ENCODE measurements at places on chromosomes 2 and 18. TPM values are rescaled to one million over a fixed set of nuclear protein-coding genes. Genes with fewer than 3 reads are reported as not detected.
A peak's percentile ranks its signal among the peaks of the same experiment; 100 is the strongest.

DNA sequence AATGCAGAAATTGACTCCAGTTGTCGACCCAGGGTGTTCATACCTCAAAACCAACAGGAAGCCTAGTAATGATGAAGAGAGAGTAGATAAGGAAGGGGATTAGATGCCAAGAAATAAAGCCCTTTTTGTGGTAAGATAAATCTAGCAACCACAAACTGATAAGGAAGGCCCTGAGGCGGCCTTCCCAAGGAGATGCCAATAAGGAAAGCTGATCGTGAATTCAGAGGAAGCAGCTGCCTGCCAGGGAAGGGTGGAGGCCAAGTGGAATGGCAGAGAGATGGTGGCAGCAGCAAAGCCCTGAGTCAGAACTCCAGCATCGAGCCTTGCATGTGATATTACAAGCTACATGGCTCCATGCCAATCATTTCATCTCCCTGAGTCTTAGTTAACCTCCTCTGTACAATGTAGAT, 126.3 kb downstream of the IRS1 start:
- no peaks in the 10 kb centered on the region for H3K27me3 ChIP-seq
- peak; percentile 68 for DNase-seq
- H3K4me1 ChIP-seq, result peaks cover 37% of the 10 kb centered on the region
- no peak overlapping the region for H3K4me3 ChIP-seq
- no peaks in the 10 kb centered on the region for H3K36me3 ChIP-seq

DNA sequence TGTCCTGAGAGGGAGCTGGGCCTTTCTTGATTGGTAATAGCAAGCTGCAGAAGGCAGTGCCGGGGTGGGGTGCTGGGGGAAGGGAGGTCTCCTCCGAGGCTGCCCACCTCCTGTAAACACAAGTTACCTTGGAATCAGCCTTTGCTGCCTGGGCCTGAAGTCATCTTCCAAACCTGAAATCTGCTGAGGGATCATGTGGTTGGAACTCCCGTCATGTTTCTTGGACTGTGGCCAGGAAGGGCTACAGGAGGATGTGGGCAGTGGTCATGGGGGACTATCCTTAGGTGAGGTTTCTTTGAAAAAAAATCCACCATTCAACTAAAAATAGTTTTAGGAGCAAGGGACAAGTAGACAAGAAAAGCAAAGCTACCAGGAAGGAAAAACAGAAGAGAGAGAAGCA, 74.2 kb downstream of the CDK15 start:
- no peak overlapping the region for H3K27ac ChIP-seq
- H3K4me1 ChIP-seq, result peaks cover 19% of the 10 kb centered on the region
- DNase-seq, result no peak
- no peaks in the 10 kb centered on the region for H3K27me3 ChIP-seq
- no peak overlapping the region for H3K4me3 ChIP-seq

DNA sequence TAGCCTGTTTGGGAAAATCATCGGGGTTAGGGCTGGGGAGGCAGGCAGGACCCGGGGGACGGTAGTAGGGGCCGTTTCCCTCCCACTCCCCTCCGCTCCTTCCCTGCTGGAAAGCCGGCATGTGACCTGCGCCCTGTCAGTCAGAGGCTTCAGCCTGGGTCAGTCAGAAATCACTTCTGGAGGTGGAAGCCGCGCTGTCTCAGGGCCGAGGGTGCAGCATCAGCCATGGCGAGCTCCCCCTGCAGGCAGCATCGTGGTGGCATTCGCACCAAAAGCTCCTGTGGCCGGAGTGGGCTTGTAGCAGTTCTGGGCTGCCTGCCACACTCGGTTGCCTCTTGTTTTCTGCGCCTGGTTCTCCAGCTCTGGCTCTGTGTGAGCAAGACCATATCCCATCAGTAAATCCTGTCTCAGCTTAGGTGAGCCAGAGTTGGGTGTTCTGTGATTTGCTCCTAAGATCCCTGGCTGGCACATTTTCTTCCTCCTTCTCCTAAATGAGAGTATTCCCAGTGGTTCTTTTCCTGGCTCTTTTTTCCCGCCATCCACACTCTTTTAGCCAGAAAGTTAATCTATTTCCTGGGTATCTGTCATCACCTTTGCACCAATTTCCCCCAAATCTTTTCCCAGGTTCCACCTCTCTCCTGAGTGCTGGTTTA, 123.9 kb upstream of the CD302 start:
- H3K4me3 ChIP-seq, result no peak overlapping the region
- peak; percentile 78 for DNase-seq
- no peak overlapping the region for H3K27ac ChIP-seq
- no peaks in the 10 kb centered on the region for H3K36me3 ChIP-seq
- H3K4me1 ChIP-seq, result peaks cover 7% of the 10 kb centered on the region
- H3K27me3 ChIP-seq, result no peaks in the 10 kb centered on the region

DNA sequence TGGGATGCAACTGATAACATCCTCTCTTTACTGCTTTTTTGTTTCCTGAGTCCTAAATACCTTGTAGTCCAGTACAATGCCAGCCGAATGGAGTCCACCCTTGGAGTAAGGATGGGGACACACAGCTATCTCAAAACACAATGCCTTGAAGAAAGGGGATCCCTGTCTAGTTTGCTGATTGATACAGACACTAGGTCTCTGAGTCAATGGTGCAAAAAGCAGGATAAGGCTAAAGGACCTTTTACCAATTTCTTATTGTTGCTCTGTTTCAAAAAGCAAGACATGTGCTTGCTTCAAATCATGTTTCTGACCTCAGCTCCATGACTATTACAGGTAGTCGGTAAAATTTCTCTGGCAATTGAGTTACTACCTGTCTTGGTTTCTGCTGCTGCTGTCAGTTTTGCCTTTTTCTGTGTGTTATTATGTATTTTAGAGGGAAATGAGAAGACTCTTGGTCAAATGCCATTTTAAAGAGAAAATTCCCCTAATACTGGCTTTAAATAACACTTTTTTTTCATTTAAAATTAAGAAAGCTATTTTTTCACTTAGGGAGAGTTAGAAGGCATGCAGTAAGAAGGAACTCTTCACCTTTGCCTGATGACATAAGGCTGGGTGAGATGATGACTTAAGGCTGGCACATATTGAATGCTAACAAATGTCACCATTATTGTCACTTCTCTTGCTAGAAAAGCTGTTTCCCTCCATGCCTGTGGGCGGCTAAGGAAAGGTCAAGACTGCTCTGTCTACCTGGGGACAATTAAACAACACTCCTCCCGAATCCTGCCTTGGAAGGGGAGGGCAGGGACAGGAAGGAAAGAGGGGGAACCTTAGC, 4.9 kb upstream of the FIGLA start:
- peaks cover 3% of the 10 kb centered on the region for H3K4me1 ChIP-seq
- no peak for DNase-seq
- no peak overlapping the region for H3K27ac ChIP-seq

GRCh38 chr18:7476386-7476785, 90.7 kb upstream of the PTPRM start:
- no peak for DNase-seq
- H3K27me3 ChIP-seq, result no peaks in the 10 kb centered on the region
- no peak overlapping the region for H3K4me3 ChIP-seq
- no peaks in the 10 kb centered on the region for H3K4me1 ChIP-seq
- H3K36me3 ChIP-seq, result no peaks in the 10 kb centered on the region

- peaks cover 65% of the 10 kb centered on the region for H3K4me1 ChIP-seq
- DNase-seq, result no peak
- H3K36me3 ChIP-seq, result no peaks in the 10 kb centered on the region
- no peaks in the 10 kb centered on the region for H3K27me3 ChIP-seq
- H3K4me3 ChIP-seq, result no peak overlapping the region
- peak overlapping the region; percentile 36 for H3K27ac ChIP-seq
Observed at GRCh38 chr2:168517816-168518215, 61.7 kb downstream of the CERS6 start.

DNA sequence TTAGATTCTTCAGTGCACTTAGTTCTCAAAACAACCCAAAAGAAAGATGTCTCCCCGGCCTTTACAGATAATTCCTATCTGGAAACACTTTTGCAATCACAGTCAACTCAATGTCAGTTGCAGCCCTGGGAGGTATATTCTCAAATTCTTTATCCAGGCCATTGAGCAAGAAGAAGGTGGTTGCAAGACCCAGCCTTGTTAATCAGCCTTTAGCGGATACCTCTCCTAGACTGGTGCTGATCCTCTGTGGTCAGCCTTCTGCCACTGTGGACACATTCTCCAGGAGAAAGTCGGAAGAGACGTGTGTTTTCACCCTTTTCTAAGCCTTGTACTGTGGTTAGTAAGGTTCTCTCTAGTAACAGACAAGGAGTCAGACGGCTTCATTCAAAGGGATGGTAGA, 7.8 kb upstream of the FZD7 start:
- H3K36me3 ChIP-seq, result no peaks in the 10 kb centered on the region
- DNase-seq, result no peak
- H3K4me1 ChIP-seq, result peaks cover 1% of the 10 kb centered on the region

- DNase-seq, result no peak
- H3K4me1 ChIP-seq, result peaks cover 18% of the 10 kb centered on the region
- H3K4me3 ChIP-seq, result no peak overlapping the region
- no peak overlapping the region for H3K27ac ChIP-seq
- no peaks in the 10 kb centered on the region for H3K27me3 ChIP-seq
Observed at GRCh38 chr18:23177433-23178072, 42.3 kb downstream of the CABLES1 start.

DNA sequence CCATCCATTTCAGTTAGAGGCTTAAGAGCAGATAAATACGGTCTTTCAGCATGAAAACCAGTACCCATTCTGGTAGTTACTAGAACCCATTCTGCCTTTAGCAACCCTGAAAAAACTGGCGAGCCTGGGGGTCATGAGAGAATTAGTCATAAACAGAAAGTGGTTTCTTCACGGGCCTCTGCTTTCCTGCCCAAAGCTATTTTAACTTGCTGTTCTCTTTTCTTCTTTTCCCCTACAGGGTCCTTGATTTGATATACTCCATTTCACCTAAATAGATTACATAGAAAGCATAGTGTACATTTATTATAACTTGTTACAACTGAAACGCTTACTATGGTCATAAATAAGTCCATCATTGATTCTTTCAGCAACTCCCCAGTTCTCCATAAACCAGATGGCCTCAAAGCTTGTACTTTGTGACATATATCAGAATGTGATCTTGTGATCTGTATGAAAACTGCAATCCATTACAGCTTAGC, 48.3 kb downstream of the WDFY1 start:
- no peaks in the 10 kb centered on the region for H3K4me1 ChIP-seq
- no peak overlapping the region for H3K27ac ChIP-seq
- peaks cover 72% of the 10 kb centered on the region for H3K36me3 ChIP-seq

DNA sequence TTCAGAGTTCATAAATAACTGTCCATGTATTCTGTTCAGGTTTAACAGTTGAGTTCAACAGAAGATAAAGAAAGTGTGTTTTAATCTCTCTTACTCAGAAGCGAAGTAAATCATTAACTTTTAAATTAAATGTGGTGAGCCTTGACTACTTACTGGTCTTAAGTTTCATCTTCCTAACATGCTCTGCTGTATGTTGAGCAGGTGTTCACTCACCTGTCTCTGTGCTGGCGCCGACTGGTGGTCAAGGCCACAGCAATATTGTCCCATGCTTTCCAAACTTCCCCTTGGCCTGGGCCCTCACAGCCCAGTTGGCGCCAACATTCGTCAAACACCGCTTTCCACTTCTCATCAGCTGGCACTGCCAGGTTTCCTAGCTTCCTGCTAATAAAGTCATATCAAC, 17.0 kb upstream of the MPP4 start:
- no peaks in the 10 kb centered on the region for H3K27me3 ChIP-seq
- no peak overlapping the region for H3K4me3 ChIP-seq
- DNase-seq, result no peak
- H3K36me3 ChIP-seq, result peaks cover 70% of the 10 kb centered on the region

- H3K4me1 ChIP-seq, result peaks cover 7% of the 10 kb centered on the region
- no peak overlapping the region for H3K4me3 ChIP-seq
- H3K27ac ChIP-seq, result peak overlapping the region; percentile 16
- H3K36me3 ChIP-seq, result peaks cover 16% of the 10 kb centered on the region
- no peak for DNase-seq
Observed at GRCh38 chr18:48662011-48662661, 123.3 kb downstream of the CTIF start.

DNA sequence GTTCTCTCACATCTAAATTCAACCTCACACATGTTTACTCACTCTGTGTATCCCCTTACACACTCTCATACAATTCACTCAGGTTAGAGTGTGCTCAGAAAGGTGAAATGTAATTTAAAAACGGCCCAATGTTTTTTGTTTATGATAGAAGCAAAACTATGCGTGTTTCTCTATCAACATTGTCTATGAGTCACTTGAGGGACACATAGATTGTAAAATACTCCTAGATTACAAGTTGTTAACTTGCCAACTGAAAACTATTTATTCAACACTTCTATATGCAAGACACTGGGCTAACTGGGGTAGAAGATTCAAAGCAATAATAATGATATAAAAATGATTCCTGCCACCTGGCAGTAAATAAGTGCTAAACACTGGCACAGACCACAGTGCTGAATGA, 24.6 kb downstream of the CCDC195 start:
- H3K36me3 ChIP-seq, result no peaks in the 10 kb centered on the region
- H3K27ac ChIP-seq, result no peak overlapping the region
- no peaks in the 10 kb centered on the region for H3K4me1 ChIP-seq
- DNase-seq, result no peak
- no peak overlapping the region for H3K4me3 ChIP-seq
- H3K27me3 ChIP-seq, result no peaks in the 10 kb centered on the region

- no peak for DNase-seq
- no peak overlapping the region for H3K27ac ChIP-seq
- no peaks in the 10 kb centered on the region for H3K36me3 ChIP-seq
Observed at GRCh38 chr2:7927691-7928090, 754.2 kb upstream of the ID2 start.

DNA sequence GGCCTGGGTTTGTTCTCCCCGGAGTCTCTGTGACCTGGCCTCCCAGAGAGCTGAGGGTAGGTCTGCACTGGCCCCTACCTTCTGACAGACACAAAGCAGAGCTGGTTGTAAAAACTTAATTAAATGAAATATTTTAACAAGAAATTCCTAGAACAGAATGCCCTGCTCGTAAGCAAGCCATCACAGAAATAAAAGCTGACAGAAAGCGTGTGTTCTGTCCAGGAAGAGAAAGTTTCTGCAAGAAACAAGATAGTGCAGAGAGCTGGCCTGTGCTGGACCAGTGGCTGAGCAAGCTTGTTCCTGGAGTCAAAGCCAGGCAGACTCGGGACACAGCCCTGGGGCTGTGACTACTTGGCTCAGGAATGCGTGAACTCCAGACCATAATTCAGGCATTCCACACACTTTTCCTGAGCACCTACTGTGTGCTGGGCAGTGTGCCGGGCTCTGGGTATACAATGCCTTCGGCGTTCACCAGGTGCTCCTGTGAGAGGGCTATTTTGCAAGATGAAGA, 51.6 kb downstream of the APOB start:
- no peak for DNase-seq
- no peaks in the 10 kb centered on the region for H3K27me3 ChIP-seq
- no peaks in the 10 kb centered on the region for H3K36me3 ChIP-seq
- H3K4me1 ChIP-seq, result no peaks in the 10 kb centered on the region
- no peak overlapping the region for H3K27ac ChIP-seq

- H3K27ac ChIP-seq, result no peak overlapping the region
- no peaks in the 10 kb centered on the region for H3K36me3 ChIP-seq
- DNase-seq, result no peak
- H3K4me1 ChIP-seq, result peaks cover 6% of the 10 kb centered on the region
- H3K4me3 ChIP-seq, result no peak overlapping the region
- H3K27me3 ChIP-seq, result no peaks in the 10 kb centered on the region
Observed at GRCh38 chr2:229582151-229582550, 132.2 kb downstream of the DNER start.

- peaks cover 50% of the 10 kb centered on the region for H3K36me3 ChIP-seq
- DNase-seq, result peak; percentile 65
- no peaks in the 10 kb centered on the region for H3K27me3 ChIP-seq
Observed at GRCh38 chr2:239188536-239188935, 212.3 kb downstream of the HDAC4 start.

The GALR1 gene
- total RNA-seq, result not detected

The CHRNG gene
- not detected for total RNA-seq

The EFR3B gene
- 1.4 TPM for total RNA-seq

The ACVR2A gene
- 38.7 TPM for total RNA-seq

The CFC1 gene
- not detected for total RNA-seq

The FBXO41 gene
- total RNA-seq, result 6.3 TPM

The UGT1A5 gene
- 0.56 TPM for total RNA-seq

The CERKL gene
- total RNA-seq, result not detected

The AQP12B gene
- not detected for total RNA-seq

The MBOAT2 gene
- 53.3 TPM for total RNA-seq

The RAD51AP2 gene
- not detected for total RNA-seq
